ENCODE measurements at places on chromosomes 12 and 14. TPM values are rescaled to one million over a fixed set of nuclear protein-coding genes. Genes with fewer than 3 reads are reported as not detected.

OTX2 gene
- total RNA-seq, result 0.68 TPM

PHLDA1 gene
- 116 TPM for total RNA-seq

ABCD4 gene
- total RNA-seq, result 11.6 TPM

OR4K1 gene
- total RNA-seq, result not detected

KIF26A gene
- 0.14 TPM for total RNA-seq

Data from nasal cavity respiratory epithelium epithelial cell of viscerocranial mucosa (primary cell).